Left ventricle myocardium inferior (tissue), 1 donor: ENCODE measurements at places on chromosomes 13 and 19. TPM values are rescaled to one million over a fixed set of nuclear protein-coding genes. Genes with fewer than 3 reads are reported as not detected.

GRCh38 chr13:35822666-35823065 is 308.5 kb downstream of the DCLK1 start:
- DNase-seq = no peak

DNA sequence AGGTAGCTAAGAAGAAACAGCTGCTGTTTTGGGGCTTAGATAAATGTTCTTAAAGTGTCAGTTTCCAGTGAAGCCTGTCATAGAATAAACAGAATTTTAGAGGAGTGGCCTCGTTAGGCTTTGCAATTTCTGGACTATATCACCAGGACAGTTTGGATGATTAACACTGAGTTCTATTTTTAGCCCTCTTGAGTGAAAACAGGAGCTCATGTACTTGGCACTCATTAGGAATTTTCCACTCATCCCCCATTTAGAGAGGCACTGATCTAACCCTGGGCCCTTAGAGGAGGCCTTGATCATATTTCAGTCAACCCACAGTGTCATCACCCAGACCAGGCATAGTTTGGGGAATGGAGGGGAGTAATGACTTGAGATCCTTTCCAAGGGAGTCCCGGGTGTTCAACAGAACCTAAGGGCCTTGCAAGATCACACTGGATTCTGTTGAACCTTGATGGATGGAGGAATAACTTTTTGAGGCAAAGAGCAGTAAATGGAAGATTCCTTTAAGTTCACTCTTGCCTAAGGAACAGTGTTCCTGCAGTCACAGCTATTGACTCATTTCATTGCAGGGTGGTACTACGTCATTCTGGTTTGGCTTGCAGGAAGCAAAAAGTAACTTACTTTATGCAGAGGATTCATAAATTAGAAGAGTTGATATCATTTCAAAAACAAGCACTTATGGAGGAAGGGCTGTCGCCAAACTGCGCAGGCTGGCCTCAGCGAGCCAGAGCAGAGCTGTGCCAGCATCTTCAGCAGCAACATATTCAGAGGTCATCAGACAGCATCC is 160.2 kb downstream of the SLC7A1 start:
- DNase-seq = no peak

DNA sequence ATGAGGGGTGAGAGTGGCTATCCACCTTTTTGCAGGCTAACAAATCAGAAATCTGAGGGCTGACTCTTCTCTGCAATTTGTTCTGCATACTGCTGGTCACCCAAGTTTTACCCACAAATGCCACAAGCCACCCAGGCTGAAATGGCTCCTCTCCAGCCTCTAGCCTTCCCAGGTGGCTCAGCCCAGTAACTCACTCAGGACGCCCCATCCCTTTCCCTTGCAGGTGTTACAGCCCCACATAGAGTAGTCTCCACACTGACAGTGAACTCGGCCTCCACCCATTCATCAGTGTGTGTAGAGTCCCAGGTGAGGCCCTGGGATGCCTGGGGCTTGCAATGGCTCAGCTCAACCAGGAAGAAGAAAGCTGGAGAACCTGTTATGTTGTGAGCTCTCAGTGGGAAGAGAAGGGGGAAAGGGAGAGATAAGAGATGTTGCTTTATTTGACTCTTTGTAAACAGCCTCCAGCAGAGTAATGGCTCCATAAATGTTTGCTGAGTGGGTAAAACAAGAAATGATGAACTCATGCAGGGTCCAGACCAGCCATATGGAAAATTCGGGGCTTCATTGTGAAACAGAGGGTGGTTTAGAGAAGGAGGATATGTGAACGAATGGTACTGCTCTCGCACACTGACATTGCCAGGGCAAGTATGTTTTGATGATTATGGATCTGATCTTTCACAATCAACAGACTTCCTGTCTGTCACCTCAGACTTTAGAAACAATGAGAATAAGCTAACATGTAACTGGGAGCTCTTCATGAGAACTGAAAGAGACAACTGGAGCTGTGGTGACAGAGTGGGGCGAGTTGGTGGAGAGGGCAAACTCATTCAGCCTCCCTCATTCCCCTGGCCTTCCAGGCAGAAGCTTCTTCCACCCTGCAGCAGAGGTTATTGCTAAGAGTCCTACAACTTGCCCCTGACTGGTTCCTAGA is 74.2 kb upstream of the RFC3 start:
- DNase-seq = no peak

- no peak for DNase-seq
Measured at GRCh38 chr19:51740356-51740755, 11.3 kb downstream of the FPR1 start.

Gene SPACA4
- not detected for total RNA-seq
